ENCODE measurements at places on chromosomes 5 and 9.

- DNase-seq, result no peak
Measured at GRCh38 chr5:124662181-124662781, 84.2 kb downstream of the ZNF608 start.

GRCh38 chr5:87340716-87341115 lies 72.0 kb downstream of the CCNH start:
- DNase-seq, result peak; percentile 78

- no peak for DNase-seq
Measured at GRCh38 chr9:17900606-17901005, 321.7 kb downstream of the SH3GL2 start.

DNA sequence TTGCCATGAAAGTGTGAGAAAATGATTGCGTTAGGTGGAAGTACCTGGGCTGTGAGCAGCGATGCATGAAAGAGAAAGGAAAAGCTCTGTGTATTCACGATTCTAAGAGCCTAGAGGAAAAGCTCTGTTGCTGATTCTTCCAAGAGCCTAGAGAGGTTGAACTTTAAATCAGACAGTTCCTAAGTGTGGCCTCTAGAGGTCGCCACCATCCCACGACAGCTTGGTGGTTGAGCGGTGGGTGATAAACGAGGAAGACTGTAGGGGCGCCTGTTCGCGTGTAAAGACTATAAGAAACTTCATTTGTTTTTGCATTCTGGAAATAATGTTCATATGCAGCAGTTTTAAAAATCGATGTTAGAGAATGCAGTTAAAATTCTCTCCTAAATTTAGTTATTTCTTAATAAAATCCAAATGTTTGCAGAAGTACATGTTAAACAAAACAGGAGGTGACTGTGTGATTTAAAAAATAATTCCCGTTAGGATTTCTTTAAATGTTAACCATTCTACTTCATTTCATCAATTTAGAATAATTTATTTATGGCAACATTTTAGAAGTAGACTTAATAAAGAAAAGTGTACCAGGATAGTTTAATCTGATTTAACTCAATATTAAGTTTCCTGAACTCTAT lies 107.7 kb downstream of the TENT4A start:
- DNase-seq, result peak; percentile 64

DNA sequence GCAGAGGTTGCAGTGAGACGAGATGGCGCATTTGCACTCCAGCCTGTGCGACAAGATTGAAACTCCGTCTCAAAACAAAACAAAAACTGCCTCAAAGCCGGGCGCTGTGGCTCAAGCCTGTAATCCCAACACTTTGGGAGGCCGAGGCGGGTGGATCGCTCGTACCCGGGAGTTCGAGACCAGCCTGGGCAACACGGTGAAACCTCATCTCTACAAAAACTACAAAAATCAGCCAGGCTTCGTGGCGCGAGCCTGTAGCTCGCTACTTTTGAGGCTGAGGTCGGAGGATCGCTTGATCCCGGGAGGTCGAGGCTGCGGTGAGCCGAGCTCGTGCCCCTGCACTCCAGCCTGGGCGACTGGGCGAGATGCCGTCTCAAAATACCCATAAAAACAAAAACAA lies 988 bp downstream of the GFM2 start:
- DNase-seq, result no peak

DNA sequence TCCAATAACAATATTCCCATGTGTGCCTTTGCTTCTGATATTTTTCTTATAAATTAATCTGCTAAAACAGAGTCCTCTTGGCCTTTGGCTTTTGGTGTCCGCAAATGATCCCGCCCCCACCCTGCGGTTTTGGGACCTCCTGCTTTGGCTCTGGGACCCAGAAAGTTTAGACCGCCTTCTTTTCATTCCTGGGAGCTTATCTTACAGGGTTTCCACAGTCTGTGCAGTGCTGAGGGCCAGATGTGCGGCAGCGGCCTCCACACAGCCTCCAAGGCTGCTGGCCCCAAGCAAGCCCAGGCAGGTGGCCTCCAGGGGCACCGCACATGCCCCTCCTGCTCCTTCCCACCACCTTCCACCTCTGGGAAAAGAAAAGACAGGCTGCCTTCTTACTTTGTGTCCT lies 191.5 kb downstream of the ERCC6L2 start:
- no peak for DNase-seq

- DNase-seq, result no peak
Measured at GRCh38 chr9:85004818-85005413, 335.4 kb downstream of the NTRK2 start.

DNA sequence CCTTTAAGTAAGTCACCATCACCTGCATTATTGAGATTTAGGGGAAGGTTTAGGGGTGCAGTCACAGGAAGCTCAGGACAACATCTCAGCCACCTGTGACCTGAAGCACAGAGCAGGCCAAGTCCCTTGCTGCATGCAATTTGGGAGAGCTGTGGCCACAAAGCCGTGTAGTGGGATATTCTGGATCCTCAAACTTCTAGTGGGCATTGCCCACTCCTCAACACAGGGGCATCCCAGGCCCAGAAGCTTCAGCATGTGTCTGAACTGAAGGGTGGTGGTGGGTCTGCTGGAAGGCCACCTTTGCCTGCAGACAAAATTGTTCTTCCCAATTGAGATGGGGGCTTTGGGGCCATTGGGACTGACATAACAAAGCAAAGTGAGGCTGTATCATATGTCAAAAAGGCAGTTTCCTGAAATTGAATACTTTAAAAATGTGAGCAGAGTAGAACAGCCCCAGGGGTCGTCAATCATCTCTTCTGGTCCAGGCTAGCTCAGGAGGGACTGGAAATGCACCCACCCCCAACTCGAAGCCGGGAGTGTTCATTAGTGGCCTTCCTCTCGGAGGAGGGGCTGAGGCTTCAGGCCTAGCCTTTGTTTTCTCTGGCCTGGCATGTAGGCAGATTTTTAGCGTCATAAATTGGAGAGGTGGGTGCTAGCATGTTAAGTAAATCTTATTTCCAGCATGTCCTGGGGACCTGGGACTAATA lies 2.8 kb upstream of the GADD45G start:
- DNase-seq, result no peak

DNA sequence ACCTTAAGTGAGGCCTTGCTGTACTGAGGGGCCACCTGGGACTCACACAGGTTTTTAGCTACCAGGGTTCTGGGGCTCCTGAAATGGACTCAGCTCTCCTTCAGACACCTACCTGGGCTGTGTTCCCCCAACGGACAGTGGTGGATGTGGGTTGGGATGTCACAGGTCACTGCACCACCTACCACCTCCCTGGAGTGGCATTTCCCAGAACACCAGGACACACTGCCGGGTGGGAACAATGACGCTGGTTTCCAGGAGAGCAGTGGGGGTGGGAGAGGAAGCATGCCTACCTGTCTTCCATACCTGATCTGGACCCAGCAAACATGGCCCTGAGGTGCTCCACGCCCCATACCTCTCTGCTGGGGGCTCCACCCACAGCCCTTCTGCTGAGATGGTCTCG lies 20.9 kb downstream of the ERGIC1 start:
- no peak for DNase-seq

DNA sequence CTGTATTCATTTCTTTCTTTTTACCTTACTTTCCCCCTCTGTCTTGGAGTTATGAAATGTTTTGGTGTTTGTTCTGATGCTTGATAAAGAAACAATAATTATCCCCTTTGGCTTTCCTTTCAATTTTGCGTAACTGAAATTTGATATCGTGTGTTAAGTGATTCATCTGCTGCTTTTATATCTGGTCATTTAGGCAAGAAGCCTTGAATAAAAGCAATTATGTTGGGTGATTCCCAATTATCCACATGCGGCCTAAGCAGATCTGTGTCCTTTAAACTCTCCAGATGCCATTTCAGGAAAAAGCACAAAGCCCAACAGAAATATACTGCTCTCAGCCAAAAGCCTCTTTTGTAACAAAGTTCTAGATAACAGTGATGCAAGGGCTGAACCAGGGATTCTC lies 92.8 kb downstream of the TAF11L14 start:
- no peak for DNase-seq

- peak; percentile 59 for DNase-seq
Measured at GRCh38 chr9:89461265-89461664, 36.6 kb downstream of the SEMA4D start.
